ENCODE measurements at places on chromosomes 12 and 14. TPM values are rescaled to one million over a fixed set of nuclear protein-coding genes. Genes with fewer than 3 reads are reported as not detected.

DNA sequence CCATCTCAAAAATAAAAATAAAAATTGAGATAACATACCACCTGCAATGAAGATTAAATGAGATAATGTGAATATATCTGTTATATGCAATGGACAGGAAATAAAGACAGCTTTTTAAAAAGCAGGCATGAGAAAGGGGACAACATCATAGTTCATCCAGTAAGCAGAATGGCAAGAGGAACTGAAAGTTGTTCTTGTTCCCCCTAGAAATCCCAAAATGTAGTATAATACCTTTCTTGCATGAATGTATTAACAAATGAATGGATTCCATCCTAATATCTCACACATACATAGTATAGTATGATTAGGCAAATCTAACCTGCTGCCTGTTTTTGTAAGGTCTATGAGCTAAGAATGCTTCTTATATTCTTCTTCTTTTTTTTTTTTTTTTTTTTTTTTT lies 31.4 kb downstream of the FGD6 start:
- DNase-seq: no peak

DNA sequence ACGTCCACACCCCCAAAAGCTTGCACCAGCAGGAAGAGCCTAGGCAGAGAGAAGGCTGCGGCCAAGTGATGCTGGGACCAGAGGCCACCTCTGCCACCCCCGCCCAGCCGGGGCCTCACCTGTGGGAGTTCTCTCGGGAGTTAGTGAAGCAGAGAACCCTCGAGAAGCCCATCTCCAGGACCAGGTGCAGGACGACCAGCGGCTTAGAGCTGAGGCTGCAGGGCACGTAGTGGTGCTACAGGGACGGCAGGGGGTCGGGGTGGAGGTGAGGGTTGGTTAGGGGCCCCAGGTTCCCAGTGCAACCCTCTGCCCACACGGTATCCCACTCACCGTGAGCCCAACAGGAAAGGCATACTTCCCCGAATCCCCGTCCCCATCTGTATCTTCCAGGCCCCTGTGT lies 3.6 kb downstream of the DDX51 start:
- no peak for DNase-seq

- DNase-seq: no peak
Measured at GRCh38 chr14:31927348-31927832, 149.7 kb upstream of the ARHGAP5 start.

- DNase-seq: no peak
Measured at GRCh38 chr12:39628836-39629235, 9.2 kb upstream of the ABCD2 start.

GRCh38 chr12:127060933-127061332 lies 1206.0 kb upstream of the TMEM132C start:
- no peak for DNase-seq

DNA sequence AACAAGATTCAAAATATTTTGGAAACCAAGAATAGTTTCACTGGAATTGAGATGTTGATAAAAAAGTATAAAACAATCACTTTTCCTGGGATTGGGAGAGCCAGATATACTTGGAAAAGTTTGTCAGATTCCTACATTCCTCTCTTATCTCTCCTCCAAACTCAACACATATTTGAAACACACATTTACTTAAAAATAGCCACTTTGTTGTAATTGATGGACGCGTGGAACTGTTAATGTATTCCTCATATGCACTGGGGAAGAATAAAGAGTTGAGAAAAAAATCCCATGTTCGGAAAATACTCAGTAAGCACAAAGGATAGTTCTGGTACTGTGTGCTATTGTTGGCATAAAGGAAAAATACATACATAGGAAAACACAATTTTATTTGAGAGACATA lies 195.6 kb upstream of the FLRT2 start:
- no peak for DNase-seq

GRCh38 chr14:38168416-38168815 lies 39.3 kb upstream of the SSTR1 start:
- DNase-seq: no peak

GRCh38 chr12:62370189-62370588 lies 96.4 kb upstream of the MON2 start:
- no peak for DNase-seq

- DNase-seq: no peak
Measured at GRCh38 chr14:69693801-69694729, 72.9 kb upstream of the SRSF5 start.

GRCh38 chr12:8876887-8877286 lies 37.4 kb upstream of the PHC1 start:
- DNase-seq: no peak

DNA sequence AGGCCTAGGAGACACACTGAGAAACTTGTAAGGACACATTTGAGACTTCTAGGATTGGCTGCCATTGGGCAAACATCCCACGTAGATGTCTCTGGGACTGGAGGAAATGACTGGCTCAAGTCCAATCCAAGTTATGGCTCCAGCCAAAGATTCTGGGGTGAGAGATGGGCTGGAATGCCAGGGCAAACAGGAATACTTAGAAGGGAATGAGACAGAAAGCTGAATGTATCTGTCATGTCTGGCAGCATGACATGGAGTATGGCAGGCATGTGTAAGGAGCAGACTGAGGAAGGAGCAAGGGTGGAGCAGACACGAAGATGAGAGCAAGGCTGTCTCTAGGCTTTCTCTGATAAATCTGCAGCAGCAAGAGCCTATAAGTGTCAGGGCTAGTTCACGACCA lies 209.2 kb downstream of the PHLDA1 start:
- DNase-seq: no peak

GRCh38 chr12:89206390-89206789 lies 145.9 kb downstream of the DUSP6 start:
- DNase-seq: no peak

- no peak for DNase-seq
Measured at GRCh38 chr14:49947506-49947905, 54.6 kb downstream of the ARF6 start.

DNA sequence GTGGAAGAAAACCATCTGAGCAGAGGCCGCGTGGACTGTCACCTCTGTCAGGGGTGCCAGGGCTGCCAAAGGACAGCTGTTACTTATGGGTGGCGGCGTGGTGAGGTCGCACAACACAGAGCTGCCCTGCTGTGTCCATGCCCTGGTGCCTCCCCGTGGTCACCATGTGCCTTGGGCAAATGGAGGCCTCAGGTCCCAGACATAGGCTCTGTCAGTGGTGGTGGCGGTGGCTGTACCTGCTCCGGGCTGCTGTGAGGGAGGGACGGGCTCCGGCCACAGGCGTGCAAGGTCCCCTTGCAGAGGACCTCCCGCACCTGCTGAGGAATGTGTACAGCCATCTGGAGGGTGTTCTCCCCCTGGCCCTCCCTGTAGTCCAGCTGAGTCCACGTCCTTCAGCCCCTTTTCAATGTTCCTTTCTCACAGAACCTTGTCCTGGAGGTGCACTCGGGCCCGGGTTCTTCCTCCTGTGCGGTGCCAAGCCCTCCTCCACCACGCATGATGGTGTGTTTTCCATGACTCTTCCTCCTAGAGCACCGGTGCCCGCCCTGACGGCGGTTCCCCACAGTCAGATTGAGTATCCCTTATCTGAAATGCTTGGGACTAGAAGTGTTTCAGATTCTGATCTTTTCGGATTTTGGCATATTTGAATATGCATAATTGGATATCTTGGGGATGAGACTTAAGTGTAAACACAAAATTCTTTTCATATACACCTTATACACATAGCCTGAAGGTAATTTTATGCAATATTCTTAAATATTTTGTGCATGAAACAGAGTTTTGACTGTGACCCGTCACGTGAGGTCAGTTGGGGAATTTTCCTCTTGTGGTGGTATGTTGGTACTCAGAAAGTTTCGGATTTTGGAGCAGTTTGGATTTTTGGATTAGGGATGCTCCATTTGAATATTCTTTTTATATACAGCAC lies 49.8 kb downstream of the TRAF3 start:
- no peak for DNase-seq

KLRC2 gene
- not detected for total RNA-seq

OLR1 gene
- not detected for total RNA-seq

NUP107 gene
- total RNA-seq: 139 TPM

KCNK13 gene
- total RNA-seq: 0.69 TPM

SMCO2 gene
- 0.80 TPM for total RNA-seq

CDH24 gene
- total RNA-seq: 18.1 TPM

COCH gene
- 30.0 TPM for total RNA-seq

CCDC177 gene
- total RNA-seq: 2.9 TPM

PCED1B gene
- 4.9 TPM for total RNA-seq
